Mesenteric fat pad (tissue), 1 donor: ENCODE measurements at places on chromosomes 3 and 15. TPM values are rescaled to one million over a fixed set of nuclear protein-coding genes. Genes with fewer than 3 reads are reported as not detected.

The OSTN gene
- not detected for total RNA-seq

DNA sequence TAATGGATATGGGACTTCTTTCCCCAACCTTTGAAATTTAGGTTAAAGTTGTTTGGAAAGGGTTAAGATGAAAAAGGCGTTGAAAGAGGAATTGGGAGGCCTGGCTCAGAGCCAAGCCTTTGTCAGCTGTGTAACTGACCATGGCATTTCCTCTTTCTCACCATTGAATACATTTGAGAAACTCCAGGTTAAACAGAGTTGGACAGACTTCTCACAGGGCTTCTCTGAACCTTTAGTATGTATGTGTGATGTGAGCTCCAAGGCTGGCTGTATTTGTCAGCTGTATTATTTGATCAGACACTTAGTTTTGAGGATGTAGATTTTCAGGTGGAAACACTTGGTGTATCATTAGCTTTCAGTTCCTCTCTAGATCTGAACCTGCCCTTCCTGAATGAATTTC lies 136.4 kb upstream of the GOLGA6L4 start:
- DNase-seq, result no peak

GRCh38 chr3:27723815-27724458 lies 1.8 kb upstream of the EOMES start:
- DNase-seq, result no peak

- DNase-seq, result no peak
Observed at GRCh38 chr3:52153389-52154096, 680 bp downstream of the POC1A start.

DNA sequence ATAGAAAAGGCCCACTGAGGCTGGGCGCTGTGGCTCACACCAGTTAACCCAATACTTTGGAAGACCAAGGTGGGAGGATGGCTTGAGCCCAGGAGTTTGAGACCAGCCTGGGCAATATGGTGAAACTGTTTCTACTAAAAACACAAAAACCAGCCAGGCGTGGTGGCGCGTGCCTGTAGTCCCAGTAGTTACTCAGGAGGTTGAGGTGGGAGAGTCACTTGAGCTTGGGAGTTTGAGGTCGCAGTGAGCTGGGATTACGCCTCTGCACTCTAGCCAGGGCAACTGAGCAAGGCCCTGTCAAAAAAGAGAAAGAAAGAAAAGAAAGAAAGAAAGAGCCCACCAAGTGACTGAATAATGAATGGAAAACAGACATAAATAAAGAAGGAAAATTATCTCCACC lies 32.0 kb downstream of the TAMM41 start:
- no peak for DNase-seq

- DNase-seq, result no peak
Observed at GRCh38 chr3:191139736-191140135, 59.3 kb upstream of the OSTN start.

The FANCD2OS gene
- total RNA-seq, result not detected

DNA sequence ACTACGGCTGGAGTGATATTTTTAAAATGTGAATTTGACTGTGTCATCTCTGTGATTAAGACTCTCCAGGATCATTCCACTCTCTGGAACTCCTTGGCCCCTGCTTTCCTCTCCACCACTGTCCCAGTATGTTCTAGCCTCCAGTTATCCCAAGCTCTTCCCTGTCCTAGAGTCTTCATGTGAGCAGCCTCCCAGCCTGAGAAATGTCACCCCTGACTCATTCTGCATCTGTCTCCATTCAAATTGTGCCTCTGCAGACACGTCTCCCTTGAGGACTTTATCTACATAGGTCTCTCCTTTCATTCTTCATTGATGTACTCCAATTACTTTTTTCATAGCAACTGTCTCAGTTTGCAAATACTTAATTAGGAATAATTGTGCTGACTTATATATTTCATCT lies 317.7 kb upstream of the ADAMTS9 start:
- no peak for DNase-seq

The CGNL1 gene
- total RNA-seq, result 2.4 TPM

- DNase-seq, result no peak
Observed at GRCh38 chr3:64088408-64089205, 65.3 kb upstream of the PSMD6 start.

The RARRES1 gene
- 578 TPM for total RNA-seq

- no peak for DNase-seq
Observed at GRCh38 chr15:81785679-81786078, 260.1 kb downstream of the MEX3B start.

GRCh38 chr3:78258798-78259197 lies 1218.9 kb downstream of the ROBO2 start:
- DNase-seq, result no peak

- no peak for DNase-seq
Observed at GRCh38 chr15:51625236-51625635, 2.7 kb upstream of the DMXL2 start.

GRCh38 chr3:151998744-151999143 lies 125.3 kb downstream of the SUCNR1 start:
- no peak for DNase-seq

The VWA5B2 gene
- not detected for total RNA-seq

DNA sequence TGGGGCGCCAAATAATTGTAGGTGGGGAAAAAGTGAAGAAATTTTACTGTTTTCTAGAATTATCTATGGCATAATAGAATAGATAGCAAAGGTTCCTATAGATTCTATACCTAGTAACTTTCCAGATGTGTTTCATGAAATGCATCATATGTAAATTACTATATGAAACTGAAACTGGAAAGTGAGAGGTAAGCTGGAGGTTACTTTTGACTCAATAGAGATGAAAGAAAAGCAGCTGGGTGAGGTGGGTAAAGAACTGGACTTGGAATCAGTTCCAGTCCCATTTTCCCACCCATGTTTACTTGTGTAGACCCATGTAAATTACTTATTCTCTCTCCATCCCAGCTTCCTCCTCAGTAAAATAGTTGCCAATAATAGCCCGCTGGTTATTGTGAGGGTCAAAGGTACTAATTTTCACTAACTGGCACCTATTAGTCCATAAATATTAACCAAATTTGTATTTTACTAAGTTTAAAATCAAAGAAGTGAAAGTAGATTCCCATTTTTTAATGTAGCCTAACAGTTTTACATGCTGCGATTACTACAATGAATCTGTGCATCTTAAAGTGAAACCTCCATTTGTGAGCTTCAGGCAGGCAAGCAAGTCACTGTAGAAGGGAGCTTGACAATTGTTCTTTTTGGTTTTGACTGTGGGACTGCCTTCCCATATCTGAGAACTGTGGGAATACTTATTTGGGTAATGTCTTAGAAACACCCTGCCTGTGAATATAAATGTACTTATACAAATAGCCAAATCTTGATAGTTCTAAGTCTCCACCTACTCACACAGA lies 312.1 kb downstream of the SLC9A9 start:
- no peak for DNase-seq

DNA sequence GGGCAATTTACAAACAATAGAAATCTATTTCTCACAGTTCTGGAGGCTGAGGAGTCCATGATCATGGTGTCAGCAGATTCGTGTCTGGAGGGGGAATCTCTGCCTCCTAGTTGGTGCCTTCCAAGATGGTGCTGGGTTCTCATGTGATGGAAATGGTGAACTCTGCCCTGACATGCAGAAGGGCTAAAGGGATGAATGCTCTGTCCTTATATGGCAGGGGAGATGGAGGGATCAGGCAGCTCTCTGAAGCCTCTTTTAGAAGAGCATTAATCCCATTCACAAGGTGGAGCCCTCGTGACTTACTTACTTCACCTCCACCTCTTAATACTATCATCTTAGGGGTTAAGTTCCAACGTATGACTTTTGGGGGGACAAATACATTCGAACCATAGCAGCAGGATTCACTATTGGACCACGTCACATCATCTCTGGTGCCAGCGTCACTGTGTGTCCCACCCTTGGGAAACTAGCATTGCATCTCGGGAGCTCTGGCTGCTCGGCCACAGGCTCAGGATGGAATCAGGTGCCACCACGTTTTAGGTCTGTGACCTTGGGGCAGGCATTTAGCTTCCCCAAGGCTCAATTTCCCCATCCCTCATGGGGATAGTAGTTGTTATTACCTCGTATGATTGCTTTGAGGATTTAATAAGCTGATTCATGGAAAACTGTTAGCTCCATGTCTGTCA lies 53.0 kb downstream of the SV2B start:
- no peak for DNase-seq

- no peak for DNase-seq
Observed at GRCh38 chr3:195040094-195040493, 230.9 kb downstream of the XXYLT1 start.

GRCh38 chr3:120370463-120370862 lies 21.3 kb upstream of the LRRC58 start:
- no peak for DNase-seq

The SCG5 gene
- 5.3 TPM for total RNA-seq

- no peak for DNase-seq
Observed at GRCh38 chr3:69088063-69088462, 3.3 kb downstream of the ARL6IP5 start.

- DNase-seq, result no peak
Observed at GRCh38 chr3:134104031-134104430, 74.3 kb upstream of the SLCO2A1 start.

The VEPH1 gene
- total RNA-seq, result 2.8 TPM

DNA sequence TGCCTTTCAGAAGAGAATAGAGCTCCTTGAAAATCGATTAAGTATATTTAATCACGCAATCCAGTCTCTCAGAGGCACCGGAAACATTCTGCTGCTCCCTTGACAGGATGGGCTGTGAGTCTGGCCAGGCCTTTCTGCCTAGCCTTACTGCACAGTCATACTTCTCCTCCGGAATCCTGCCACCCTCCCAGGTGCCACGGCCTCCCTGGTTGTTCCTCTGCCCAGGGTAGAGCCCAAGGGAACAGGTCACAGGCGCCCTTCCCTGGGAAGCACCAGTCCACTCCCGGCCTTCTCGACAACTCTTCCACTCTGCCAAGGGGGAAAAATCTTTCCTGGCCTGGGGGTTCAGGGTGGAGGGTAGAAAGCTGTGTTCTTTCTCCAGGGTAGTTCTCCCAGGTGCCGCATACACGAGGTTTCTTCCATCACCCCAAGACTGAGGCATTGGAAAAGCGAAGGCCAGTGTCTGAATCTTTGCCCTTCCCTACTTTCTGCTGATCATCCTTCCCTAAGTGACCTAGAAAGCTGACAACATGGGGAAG lies 17.4 kb upstream of the SYNM start:
- DNase-seq, result peak; percentile 47

DNA sequence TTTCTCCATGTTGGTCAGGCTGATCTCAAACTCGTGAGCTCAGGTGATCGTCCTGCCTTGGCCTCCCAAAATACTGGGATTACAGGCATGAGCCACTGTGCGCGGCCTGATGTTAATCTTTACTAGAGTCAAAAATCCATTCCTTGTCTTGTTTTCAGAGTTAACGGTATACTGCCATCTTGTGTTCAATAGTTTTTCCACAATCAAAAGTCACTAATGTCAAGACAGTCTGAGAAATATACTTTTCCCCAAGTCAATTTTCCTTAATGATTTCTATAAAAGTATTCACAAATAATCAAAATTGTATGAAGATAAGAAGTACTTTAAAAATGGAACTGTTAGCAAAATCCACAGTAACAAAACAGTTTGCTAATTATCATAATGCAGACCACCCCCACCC lies 8.5 kb downstream of the CRBN start:
- DNase-seq, result no peak

The ZNF860 gene
- total RNA-seq, result 0.45 TPM

DNA sequence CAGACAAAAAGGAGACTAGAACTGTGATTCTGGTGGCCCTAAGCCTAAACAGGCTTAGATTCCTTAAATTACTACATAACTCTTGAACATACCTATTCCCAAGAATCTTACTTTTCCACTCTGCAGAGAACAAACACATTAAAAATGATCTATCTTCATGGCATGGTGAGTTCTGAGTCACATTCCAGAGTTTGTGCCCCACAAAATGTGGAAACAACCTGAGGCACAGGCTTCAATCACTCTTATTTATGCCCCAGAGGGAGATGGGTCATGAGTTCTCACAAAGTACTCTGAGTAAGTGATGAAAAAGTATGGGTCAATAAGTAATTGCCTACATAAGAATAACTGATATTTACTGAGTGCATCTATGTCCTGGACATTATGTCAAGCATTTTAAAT lies 137.5 kb upstream of the SLC2A2 start:
- DNase-seq, result no peak

The JMJD7 gene
- total RNA-seq, result 7.7 TPM

GRCh38 chr15:97096303-97096835 lies 765.9 kb downstream of the NR2F2 start:
- no peak for DNase-seq

The PLA2G4E gene
- total RNA-seq, result not detected

GRCh38 chr3:81105789-81106488 lies 655.5 kb downstream of the GBE1 start:
- DNase-seq, result no peak

DNA sequence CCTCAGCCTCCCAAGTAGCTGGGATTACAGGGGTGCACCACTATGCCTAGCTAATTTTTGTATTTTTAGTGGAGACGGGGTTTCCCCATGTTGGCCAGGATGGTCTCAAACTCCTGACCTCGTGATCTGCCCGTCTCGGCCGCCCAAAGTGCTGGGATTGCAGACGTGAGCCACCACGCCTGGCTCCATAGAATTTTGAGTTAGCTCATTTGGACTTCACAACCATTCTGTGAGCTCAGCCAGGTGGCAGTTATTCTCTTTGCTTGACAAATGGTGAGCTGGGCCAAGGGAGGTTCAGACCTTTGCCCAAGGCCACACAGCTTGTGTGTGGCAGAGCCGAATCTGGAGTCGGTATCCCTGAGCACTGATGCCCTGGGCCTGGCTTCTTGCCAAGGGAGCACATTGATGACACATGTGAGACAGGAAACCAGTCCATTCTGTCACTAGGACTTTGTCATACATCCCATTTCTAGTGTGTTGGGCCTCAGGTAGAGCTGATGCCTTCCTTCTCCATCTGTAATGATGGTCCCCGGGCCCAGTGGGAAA lies 17.6 kb downstream of the PODXL2 start:
- DNase-seq, result peak; percentile 62

DNA sequence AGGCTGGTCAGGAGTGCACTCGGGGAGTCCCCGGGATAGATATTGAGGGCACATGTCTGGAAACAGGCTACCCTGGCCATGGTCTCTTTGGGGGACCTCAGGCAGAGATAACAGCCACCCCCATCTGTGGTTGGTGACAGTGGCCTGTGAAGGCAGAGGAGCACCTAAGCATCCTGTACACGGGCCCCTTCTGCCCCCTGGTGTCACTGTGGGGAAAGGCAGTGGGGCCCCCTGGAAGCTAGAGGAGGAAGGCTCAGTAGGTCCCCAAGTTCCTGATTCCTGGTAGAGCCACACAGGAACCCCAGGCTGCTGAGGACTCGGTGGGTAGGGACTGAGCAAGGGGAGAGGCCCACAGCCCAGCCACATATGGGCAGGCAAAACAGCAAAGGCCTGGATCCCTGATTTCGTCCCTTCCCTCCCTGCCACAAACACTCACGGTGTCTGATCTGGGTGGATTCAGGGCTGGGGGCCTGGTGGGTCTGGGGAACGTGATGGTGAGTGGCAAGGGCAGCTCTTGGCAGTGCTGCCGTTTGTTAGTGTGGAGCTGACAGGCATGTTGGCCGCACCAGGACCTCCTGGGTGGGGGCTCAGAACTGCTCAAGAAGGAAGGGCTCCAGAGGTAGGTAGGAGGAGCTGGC lies 14.1 kb upstream of the CXCR6 start:
- peak; percentile 87 for DNase-seq

- DNase-seq, result no peak
Observed at GRCh38 chr15:79003896-79004295, 59.0 kb upstream of the CTSH start.
